Ascending aorta (tissue), 2 donors: ENCODE measurements at places on chromosomes 2 and 18.

DNA sequence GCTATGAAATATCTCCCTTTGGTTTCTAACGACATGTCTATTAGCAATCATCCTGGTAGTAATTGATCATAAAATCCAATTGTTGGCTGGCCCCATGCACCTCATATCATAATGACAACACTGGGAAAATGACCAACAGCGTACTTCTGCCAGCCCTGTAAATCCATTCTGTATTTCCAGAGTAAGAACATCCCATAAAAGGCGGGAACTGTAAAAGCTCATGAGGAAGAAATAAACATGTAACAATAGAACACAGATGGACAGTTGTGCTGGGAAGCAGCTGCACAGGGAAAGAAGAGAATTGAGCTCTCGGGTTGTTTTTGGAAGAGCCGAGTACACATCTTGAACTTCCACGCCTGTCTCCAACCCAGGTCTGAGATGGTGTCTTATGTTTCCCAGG, 218.7 kb downstream of the CMPK2 start:
- no peak for DNase-seq

GRCh38 chr2:83459456-83459855, 999.6 kb downstream of the SUCLG1 start:
- DNase-seq = no peak

- no peak for DNase-seq
Observed at GRCh38 chr2:114527330-114527983, 85.0 kb downstream of the DPP10 start.

- no peak for DNase-seq
Observed at GRCh38 chr2:29240601-29241000, 125.4 kb downstream of the CLIP4 start.

- DNase-seq = no peak
Observed at GRCh38 chr2:100321866-100322820, at the start of gene LONRF2. LONRF2 (minus strand) TSS chr2:100322501; CDS start chr2:100322093, 408 bp downstream.

DNA sequence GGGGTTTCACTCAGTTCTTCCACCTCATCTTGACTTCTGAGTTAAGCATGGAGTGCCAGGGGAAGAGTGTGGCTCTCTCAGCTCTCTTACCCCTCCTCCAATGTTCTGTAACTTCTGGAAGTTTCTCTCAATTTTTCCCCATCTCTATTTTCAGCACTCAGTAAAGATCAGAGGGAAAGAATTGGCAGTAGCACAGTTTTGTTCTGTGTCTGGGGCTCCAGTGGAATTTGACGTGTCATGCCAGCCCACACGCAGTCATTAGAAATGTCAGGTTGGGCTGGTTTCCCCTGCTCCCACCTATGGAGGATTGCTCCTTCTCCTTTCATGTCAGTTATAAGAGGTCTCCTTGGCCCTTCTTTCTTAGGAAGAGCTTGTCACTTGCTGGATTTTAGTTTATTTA, 104.6 kb upstream of the COL3A1 start:
- no peak for DNase-seq

- DNase-seq = no peak
Observed at GRCh38 chr2:231489990-231490389, 25.7 kb upstream of the NCL start.

DNA sequence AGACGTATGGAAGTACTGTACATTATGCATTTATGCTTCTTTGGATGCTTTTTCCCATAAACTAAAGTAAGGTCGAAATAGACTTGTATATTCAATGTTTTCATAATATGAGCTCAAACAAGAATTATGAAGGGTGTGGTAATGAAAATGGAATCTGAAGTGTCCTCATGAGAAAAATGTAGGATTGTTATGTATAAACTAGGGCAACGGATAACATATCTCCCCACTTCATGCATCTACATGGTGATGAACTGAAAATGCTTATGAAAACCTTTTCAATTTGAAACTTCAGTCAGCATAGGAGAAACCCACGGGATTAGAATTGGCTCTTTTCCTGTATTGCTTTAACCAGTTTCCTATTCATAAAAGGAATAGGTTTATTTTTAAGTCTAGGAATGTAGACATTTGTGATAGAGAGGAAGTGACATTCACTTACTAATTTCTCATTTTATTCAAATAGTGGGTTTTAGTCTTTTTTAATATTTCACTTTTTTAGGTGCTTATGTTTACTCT, 608.2 kb upstream of the GCFC2 start:
- DNase-seq = no peak

DNA sequence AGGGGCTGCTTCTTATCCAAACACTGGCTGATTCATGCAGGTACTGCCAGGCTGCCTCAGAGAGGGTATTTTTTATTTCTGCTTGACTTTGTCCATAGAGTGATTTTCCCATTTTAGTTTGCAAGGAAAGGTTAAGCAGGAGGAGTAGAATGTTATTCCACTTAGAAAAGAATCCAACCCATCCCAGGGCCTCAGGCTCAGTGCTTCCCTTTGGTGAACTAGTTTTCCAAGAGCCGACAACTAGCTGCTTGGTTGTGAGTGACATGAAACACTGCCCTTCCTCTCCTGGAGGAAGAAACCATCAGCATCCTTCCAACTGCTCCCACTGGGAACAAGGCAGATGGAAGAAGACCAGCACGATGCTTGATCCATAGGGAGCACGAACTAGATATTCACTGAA, 58.5 kb downstream of the BCL2 start:
- no peak for DNase-seq

GRCh38 chr18:23207191-23207955, 72.1 kb downstream of the CABLES1 start:
- no peak for DNase-seq

- no peak for DNase-seq
Observed at GRCh38 chr18:79659733-79660132, 19.9 kb upstream of the CTDP1 start.

DNA sequence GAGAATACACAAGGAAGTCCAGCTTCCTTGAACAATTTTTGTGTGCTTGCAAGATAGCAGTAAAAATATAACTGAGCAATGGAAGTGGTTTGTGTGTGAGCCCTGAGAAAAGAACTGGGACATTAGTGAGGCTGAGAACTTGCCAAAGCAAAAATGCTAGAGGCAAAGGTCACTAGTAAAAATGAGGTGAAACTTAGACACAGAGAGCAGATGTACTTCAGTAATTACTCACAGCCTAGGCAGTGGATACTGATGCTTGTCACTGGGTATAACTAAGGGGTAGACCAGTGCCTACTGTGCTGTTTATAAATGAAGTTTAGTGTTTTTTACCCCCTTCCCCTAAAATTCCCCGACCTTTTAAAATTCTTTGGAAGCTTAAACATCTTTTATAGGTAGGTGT, 450.1 kb downstream of the LPIN1 start:
- DNase-seq = no peak

GRCh38 chr2:216012133-216012829, 1.1 kb downstream of the MREG start:
- no peak for DNase-seq

DNA sequence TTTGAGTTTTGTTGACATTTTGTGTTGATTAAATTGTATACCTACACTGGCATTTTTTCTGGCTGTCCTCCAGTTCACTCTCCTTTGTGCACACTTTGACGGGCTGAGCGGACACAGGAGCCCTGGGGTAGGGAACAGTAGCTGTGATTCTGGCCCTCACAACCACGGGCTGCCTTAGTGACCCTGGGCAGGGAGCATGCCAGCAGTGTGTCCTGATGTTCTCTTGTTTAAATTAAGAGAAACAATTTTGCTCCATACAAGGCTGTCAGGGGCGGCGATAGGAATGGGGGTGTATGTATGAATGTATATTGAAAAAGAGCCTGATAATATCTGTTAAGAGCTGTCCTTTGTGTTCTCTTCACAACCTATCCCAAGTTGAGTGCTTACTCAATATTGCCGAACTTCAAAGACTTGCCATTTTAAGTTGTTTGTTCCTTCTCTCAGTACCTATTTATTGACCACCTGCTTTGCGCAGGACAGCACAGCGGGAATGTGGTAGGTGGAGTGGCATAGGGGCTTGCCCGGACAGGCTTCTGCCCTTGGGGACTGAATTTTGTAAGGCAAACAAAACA, 103.7 kb upstream of the EML6 start:
- DNase-seq = no peak

DNA sequence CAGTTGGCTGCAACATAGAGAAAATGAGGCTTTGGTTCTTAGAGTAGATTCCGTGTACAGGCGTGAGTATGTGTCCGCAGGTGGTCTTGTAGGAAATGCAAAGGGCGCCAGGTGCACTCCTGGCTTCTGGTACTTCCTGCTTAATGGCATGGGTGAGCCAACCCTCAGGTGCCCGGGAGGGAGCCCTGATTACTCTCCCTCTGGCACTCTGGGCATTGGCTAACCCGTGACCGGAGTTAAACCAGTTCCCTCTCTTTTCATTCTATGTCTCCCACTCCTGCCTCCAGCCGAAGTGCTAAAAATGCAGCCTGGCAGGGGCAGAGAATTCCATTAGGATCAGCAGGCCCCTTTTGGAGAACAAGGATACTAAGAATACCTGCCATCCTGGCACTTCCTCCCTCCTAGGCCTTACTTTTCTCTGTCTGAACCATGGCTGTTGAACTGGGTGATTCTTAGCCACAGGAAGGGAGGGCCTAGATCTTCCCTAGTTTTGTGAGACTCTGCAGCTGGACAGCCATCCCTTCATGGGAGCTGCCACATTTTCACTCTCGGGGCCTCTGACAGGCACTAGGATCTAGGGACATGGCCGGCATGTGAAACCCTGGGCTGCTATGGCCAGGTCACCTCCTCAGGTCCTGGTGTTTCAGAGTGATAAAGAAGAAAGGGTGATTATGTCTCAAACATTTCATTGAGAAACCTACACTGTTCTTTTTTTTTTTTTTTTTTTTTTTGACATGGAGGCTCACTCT, 6.5 kb downstream of the MERTK start:
- peak; percentile 22 for DNase-seq

GRCh38 chr18:68604256-68604655, 110.7 kb downstream of the TMX3 start:
- DNase-seq = no peak

DNA sequence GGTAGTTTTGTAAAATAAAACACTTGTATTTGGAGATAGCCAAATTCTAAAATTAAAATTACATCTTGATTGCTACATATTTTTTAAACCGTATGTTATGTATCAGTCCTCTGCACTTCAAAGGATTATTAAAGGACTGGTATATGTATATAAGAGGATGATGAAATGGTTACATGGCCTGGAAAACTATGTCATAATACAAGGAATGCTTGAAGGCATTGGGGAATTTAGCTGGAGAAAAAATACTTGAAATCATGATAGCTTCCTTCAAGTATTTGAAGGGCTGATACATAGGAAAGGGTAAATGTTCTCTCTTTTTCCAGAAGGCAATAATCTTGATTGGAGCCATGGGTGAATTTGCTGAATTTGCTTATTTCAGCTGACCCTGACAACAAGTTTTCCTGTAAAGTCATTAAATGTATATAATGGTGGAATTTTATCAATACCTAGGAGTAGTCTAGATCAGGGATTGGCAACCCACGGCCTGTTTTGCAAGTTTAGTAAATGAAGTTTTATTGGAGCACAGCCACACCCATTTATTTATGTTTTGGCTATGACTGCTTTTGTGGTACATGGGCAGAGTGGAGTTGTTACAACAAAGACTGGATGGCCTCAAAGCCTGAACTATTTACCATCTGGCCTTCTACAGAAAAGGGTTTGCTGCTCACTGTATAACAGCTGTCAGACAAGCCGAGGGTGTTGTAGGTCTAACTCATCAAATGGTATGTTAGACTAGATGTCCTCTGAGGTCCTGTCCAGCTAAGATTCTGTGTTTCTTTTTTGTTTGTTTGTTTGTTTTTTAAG, 34.4 kb downstream of the ACYP2 start:
- DNase-seq = no peak

DNA sequence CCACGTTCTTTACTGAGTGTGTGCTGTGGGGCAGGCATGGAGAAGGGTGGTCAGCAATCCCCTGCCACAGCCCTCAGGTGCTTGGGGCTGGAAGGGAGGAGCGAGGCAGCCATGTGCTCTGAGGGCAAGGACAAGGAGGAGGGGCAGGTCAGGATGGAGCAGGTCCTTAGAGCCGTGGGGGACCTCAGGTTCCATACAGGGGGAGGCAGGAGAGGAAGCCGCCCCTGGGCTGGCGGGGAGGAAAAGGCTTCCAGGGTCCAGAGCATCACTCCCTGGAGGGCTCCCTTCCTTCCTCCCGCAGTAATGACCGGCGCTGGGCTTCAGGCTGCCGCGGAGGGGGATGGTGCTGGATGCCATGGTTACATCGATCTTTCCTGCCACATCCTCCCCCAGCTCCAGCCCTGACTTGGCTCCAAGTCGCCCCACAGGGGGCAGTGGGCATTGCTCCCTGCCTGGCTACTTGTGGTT, 6.6 kb downstream of the GAREM2 start:
- no peak for DNase-seq

- no peak for DNase-seq
Observed at GRCh38 chr2:118449401-118449800, 361.1 kb downstream of the INSIG2 start.

GRCh38 chr2:102473631-102474030, 605 bp downstream of the SLC9A4 start:
- no peak for DNase-seq

DNA sequence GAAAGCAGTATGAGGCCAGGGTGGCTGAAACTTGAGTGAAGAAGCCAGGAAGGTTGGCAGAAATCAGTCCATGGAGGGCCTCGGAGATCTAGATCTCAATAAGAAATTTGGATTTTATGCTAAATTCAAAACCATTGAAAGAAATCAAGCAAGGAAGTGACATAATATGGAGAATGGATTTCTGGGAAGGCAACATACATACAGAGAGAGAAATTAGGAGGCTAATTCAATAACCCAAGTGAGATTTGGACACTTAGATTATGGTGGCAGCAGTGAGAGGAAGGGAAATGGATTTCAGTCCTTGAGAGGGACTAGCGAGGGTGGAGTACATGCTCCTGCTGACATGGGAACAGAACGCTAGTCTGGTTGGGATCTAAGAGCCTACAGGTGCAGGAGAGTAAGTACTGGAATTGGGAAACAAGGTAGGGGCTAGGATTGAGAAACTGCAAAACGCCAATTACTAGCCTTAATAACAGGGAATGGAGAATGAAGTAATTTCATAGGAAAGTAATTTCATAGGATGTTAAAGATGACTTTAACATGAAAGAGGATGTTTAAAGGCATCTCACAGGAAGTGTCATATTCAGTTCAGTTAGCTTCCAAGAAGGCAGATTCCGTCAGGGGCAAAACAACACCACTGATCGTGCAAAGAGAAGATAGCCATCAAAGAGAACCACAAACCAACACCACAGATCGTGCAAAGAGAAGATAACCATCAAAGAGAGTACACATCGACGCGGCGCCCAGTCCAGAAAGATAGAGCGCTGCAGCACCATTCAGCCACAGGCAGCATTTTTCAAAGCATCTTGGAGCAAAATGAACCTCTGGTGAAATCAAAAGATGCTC, 27.2 kb downstream of the CDKL4 start:
- DNase-seq = no peak
